Dorsolateral prefrontal cortex (tissue), 122 donors: ENCODE measurements at places on chromosomes 2 and 18.

DNA sequence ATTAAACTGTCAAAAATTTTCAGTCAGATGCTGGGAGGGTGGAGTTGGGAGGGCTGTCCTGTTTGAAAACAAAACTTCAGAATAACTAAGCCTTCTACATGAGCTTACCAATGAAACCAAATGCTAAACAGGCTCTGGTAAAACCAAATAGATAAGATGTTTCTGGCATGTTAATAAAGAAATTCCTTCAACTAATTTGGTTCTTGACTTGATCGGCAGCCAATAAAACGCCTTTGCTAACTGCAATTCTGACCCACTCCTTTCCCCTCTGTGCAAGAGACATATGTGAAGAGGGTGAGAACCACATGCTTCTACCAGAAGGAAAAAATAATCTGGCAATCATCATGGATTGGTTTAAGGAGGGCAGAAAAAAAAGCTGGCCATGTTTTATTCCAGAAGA, 20.9 kb downstream of the MAP4K3 start:
- DNase-seq = no peak

DNA sequence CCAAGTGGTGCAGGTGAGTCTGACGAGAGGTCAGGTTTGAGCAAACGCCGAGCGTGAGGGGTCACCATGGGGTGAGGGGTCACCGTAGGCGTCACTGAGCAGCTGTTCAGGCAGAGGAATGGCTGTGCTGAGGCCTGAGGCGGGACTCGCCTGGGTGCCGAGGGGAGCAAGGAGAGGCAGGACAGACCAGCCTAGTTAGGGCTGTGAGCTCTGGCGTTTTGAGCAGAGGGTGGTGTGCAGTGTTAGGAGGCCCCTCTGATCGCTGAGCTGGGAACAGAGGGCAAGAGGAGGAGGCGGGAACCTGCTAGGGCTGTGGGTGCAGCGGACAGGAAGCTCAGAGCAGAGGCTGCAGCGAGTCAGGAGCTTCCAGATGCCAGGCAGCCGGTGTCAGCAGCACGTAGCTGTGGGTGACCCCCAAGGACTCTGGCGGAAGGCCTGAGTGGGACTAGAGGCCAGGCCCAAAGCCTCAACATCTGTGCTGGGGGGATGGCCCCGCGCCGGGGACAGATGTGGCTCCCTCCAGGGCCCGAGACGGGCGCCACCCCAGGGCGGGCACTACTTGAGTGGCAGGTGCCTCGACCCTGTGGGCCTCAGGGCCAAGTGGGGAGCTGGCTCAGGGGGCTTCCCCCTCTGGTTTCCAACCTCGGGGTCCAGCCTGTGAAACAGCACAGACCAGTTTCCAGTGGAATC, 55.7 kb downstream of the KCNG2 start:
- no peak for DNase-seq

DNA sequence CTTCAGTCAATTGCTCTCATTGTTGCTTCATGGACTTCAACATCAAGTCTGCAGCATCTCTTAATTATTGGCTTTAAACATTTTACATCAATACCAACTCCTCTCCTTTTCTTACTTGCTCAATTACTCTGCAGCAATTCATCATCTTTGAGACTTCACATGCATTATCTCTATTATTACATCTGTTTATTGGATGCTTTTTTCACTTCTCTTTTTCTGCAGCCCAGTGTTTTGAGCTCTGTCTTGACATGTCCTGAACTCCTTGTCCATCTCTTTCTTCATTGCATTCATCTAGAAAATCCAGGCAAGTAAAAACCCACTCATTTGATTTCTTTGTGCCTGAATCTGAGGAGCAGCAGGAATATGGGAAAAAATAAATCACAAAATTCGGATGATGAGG, 647.9 kb downstream of the PLCL1 start:
- no peak for DNase-seq

DNA sequence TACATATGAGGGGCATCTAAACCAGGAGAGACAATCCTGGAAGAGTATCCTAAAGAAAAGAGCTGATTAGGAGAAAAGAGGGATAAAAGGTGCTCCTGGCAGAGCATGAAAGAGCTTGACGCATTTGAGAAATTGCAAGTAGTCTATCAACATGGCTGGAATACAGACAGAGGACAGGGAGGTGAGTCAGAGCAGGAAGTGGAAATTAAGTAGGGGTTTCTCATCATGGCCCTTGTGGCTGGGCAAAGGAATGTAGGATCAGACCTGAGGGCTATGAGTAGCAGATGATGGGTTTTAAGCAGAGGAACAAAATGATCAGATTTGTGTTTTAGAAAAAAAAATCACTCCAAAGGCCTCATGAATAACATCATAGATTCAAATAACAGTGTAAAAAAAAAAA, 49.2 kb upstream of the UGP2 start:
- DNase-seq = no peak

DNA sequence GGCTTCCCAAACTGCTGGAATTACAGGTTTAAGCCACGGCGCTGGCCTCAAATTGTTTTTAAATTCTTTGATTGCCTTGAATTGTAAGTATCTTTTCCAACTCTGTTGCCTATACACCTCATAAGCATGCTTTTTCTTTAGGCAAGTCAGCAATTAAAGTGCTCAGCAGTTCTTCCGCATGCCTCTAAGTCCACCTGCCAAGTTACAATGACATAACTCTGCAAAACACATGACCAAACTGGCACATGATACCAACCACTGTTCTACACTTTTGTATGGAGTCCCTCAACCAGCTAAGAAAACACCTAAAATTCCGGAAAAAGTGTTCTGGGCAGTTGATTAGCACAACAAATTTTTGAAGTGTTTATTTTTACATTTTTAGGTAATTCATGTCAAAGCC, 5.1 kb downstream of the TXNL4A start:
- DNase-seq = no peak

DNA sequence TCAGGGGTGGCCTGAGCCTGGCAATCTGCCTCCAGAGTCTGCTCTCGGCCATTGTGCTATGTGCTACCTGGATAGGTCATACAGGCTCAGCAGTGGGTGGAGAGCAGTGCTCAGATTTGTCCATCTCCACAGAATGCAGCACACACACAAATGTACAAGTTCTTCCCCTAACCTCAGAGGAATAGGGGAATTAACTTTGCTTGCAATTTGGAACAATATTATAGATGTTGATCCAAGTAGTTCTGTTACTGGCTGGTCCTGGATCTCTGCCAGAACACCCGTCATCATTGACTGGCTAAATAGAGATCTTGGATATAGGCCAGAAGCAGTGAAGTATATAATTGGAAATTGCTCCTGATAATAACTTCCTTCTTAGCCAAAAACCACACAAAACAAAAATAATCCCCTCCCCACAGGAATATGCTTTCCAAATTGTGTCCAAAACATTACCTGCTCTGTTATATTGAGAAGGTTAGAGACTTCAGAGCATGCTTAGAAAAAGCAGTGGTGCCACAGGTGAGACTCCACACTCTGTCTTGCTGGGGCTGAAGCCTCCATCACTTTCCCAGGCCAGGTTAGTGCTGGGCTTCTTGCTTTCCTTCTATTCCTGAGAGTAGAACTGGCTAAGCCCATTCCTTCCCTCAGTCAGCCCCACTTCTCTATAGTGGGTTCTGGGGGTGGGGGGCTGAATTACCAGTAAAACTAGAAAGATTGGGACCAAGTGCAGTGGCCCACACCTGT, 38.8 kb downstream of the NCAPH start:
- DNase-seq = no peak

- DNase-seq = no peak
These were observed 23.1 kb downstream of the ST3GAL5 start for GRCh38 chr2:85865539-85866164.

- no peak for DNase-seq
These were observed 141.7 kb downstream of the RBMS1 start for GRCh38 chr2:160351956-160352355.

DNA sequence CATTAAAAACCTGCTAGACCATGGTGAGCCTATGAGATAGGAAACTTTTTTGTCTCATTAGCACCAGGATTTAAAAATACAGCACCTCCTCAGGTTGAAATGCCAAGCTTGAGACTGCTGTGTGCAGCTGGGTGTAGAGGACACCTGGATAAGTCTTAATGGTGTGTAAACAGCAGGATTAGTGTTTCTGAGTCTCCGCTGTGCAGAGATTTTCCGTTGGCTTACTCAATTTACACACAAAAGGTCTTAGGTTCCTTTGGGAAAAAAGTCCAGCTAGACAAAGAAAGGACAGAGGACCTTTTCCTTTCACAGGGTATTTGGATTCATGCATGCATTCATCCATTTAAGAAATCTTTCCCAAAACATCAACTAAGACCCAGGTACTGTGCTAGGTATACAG, 168.1 kb downstream of the NRXN1 start:
- no peak for DNase-seq

- DNase-seq = no peak
These were observed 159.8 kb downstream of the METTL4 start for GRCh38 chr18:2411381-2411960.

- DNase-seq = no peak
These were observed 154.8 kb downstream of the ZEB2 start for GRCh38 chr2:144364944-144365738.

GRCh38 chr2:121197369-121198091, 87.5 kb downstream of the TFCP2L1 start:
- peak; percentile 71 for DNase-seq

GRCh38 chr18:13369756-13370510, 151.4 kb downstream of the LDLRAD4 start:
- no peak for DNase-seq

- DNase-seq = no peak
These were observed 144.0 kb downstream of the ACOXL start for GRCh38 chr2:110876167-110876999.

DNA sequence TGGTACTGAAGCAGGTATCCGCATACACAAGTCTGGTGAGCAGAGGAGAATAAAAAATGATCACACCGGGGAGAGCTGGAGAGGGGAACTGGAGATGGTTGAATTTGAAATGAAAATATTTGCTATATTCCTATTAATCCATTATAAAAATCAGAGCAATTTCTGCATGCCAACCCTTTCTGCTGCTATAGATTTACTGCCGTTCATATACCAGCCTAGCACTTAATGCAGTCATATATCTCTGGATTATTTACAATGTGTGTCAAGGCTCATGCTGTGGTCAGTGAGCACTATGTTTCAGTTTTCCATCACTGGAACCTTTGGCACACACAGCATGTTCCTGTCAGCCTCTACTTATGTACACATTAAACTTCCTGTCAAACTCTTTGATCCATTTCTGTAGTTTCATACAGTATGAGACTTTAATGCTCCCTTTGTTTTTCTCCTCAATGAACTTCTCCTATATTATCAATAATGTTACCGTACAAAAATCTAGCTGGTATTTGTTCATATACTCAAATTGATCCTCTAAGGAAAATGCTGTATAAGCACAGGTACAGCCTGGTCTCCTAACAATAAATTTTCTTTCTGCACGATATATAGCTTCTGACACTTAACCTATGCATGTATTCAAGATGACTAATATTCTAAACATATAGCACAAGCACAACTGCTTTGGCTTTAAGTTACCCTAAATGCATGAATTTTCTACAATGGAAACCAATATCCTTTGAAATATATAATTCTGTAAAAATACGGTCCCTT, 36.7 kb downstream of the FANCL start:
- DNase-seq = no peak

GRCh38 chr18:56165601-56166355, 472.6 kb downstream of the TXNL1 start:
- no peak for DNase-seq

DNA sequence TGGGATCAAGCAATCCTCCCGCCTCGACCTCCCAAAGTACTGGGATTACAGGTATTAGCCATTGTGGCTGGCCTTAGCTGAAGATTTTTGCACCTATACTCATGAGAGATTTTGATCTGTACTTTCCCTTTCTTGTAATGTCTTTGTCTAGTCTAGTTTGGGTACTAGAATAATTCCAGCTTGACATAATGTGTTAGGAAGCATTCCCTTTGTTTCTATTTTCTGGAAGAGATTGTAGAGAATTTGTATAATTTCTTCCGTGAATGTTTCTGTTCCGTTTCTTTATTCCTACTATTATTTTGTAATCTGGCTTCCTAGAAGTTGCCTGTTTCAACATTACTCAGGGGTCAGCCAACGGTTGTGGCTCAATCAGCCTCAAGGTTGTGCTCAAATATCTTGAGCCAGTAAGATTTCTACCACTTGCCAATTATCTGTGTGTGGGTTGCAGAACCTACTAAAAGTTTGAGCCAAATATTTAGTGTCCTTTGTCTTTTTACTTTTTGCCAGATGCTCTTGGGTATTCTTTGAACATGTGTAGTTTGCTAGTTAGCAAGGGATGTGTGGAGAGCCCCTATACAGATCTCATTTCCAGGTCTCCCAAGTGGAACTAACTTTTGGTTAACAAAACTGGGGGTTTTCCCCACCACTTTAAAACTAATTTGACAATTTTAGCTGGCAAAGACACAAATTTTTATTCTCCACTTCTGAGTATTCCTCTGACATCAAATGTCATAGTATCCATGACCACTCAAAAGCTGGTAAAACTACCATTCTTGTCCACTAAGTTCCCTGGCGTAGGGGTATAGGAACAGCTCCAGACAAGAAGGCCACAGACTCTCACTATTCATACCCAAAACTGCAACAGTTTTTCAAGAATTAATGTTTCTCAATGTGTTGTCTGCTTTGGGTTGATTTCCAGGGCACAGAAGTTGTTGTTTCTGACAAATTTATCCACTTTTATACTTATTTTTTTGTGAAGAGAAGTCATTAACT, 42.8 kb upstream of the BAZ2B start:
- no peak for DNase-seq

GRCh38 chr18:79934311-79935097, 16.9 kb downstream of the SLC66A2 start:
- no peak for DNase-seq

- DNase-seq = no peak
These were observed 41.6 kb upstream of the RALBP1 start for GRCh38 chr18:9433671-9434121.

DNA sequence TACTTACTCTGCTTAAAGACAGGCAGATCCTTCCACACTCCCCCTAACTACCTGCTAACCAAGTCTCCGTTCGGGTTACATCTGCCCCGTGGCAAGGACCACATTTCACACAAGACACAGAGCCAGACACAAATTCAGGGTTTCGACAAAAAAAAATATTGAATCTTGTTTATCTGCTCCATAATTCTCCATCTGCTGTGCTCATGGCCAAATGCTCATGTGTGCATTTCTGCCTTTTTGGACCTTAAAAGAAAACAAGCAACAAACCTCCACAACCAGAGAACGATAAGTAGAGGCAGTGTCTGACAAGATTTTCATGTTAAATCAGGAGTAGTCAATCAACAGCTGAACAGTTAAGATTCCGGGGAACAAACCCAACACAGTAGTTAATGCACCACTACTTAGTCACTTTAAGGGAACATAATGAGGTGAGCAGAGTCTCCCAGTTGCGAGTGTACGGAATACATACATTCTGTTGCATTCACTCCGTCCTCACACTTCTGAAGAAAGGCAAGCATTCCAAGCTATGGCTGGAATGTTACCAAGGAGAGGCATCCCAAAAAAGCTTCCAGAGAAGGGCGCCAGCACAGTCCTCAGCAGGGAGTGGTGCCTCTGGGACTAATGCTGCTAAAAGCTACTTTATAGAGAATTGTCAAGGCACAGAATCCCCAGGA, 121.0 kb downstream of the ANKRD44 start:
- no peak for DNase-seq

GRCh38 chr2:11028407-11028916, 116.7 kb downstream of the KCNF1 start:
- DNase-seq = no peak

GRCh38 chr18:23703987-23704384, 14.7 kb downstream of the LAMA3 start:
- DNase-seq = no peak
